ENCODE measurements at places on chromosomes 16 and 17.

- DNase-seq: no peak
Observed at GRCh38 chr17:81434072-81434471, 38.8 kb downstream of the BAHCC1 start.

- DNase-seq: no peak
Observed at GRCh38 chr16:89617036-89617435, 3.6 kb downstream of the DPEP1 start.

GRCh38 chr17:40857535-40857934, 9.5 kb downstream of the KRT12 start:
- no peak for DNase-seq

DNA sequence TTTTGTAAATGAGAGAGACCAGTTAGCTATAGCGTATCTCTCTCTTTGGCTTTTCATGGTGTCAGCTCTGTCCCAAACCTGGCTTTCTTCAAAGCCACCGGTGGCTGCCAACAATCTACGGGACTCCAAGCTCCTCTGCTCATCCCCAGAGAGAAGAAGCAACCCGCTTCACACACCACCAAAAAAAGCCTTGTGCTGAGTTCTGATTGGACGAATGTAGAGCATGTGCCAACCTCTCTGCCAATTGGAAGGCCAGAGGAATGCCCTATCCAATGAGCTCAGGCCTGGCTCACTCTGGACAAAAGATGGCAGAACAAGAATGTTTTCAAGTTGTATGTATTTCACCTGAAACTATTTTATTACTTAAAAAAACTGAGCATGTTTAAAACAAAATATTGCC, 202.4 kb downstream of the C16orf95 start:
- DNase-seq: no peak

DNA sequence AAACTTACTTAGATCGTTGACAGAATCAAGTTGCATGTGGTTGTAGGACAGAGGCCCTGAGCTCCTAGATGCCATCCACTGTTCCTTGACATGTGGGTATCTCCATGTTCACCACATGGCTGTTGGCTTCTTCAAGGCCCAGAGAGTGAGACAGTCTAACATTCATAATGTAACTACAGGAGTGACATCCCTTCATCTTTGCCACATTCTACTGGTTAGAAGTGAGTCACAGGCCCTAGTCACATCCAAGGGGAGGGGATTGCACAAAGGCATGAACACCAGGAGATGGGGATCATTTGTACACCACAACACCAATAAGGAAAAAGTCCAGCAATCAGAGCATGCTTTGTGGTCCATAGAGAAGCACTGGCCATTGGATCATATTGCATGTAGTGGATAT, 56.6 kb downstream of the WSCD1 start:
- no peak for DNase-seq

DNA sequence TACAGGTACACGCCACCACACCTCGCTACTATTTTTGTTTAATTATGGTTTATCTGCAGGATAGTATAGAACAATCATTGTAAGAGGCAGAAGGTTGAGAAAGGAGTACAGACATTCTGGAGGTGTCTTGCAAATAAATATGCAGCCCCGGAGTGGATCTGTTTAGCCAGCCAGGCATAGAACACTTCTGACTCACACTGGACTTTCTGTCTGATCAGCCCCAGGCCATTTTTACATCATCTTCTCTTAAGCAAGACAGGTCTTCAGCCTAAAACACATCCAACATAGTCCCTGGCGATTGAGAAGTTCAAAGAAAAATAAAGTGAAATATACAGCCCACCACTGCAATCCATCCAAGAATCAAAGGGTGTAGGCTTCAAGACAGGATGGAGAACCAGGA, 81.4 kb downstream of the XYLT1 start:
- no peak for DNase-seq

DNA sequence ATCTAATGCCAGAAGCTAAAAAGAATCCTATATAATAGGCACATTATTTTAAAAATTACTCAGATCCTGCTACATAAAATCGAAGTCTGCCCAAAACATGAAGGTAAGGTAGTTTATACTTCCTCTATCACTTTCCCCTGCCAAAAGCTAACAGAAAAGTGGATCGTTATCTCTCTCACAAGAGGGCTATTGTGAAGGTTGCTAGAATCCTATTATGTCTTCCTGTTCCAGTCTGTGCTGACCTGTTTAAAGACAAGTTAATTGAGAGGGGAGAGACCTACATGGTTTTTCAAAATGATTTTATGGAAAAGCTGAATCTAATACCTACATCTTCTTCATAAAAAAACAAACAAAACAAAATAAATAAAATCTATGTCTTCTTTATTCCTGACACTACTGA, 1410.9 kb upstream of the CDH8 start:
- no peak for DNase-seq

DNA sequence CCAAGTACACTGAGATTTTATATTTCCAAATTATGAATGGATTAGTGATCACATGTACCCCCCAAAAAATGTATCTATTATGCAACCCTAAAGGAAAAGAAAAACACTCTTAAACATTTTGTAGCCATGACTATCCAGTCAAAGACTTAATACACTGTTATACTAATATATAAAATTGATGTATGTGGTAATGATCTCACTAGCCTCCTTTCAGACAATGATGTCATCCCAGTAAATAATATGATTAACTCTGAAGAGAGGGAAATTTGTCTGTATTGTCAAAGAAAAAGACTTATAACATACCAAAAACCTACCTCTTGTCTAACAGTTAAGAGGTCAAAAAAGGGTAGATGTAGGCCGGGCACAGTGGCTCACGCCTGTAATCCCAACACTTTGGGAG, 80.7 kb downstream of the USP32 start:
- no peak for DNase-seq

DNA sequence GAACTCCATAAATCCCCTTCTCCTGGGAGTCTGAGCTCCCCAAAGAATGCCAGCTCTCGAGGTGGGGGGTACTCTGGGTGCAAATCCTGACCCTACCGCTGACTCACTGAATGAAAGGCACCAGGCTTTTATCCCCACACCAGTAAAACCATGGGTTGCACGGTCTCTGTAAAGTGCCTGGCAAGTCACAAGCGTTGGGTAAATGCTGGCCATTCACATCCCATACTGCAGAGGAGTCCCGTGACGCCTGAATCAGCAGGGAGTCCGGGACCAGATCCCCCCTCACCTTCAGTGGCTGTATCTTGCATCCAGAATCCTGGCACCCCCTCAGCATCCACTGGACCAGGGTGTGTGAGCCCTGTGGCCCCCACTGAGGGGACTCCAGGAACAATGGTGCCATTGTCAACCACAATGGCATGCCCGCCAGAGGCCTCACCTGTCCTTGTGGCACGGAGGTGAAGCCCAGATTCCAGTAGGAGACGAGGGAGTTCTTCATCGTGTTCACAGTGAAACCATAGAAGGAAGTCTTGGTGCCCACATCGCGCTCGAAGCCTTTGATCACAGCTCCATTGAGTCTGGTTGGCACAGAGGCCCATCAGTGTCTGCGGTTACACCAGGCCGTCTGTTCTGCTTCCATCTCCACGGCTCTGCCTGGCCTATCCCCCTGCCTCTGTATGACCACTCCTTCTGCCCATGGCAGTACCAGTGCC, 13.3 kb downstream of the ST6GALNAC2 start:
- no peak for DNase-seq

- DNase-seq: no peak
Observed at GRCh38 chr17:66791347-66791746, 43.6 kb upstream of the CACNG5 start.

- no peak for DNase-seq
Observed at GRCh38 chr16:81608523-81609209, 164.1 kb downstream of the CMIP start.

DNA sequence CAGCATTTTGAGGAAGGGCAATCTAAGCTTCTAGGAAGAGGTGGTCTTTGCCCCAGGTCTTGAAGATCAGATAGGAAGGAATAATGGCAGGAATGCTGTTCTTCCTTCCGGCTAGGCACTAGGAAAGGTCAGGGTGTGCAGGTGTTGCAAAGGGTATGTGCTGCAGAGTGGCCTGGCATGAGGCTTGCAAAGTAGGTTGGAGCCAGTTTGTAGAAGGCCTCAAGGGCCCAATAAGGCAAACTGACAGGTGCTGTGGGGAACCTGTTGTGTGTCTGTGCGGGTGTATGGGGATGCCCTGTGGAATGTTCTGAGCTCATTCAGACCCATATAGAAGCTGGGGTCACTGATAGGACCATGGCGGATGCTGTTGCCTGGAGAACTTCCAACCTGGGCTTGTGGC, 12.7 kb downstream of the MSI2 start:
- no peak for DNase-seq
